Stimulated activated CD4-positive, alpha-beta T cell treated with anti-CD3 and anti-CD28 coated beads, Interleukin-4, amount 100 ng/mL, for 24 hours (primary cell): ENCODE measurements at places on chromosomes 3 and 15.

DNA sequence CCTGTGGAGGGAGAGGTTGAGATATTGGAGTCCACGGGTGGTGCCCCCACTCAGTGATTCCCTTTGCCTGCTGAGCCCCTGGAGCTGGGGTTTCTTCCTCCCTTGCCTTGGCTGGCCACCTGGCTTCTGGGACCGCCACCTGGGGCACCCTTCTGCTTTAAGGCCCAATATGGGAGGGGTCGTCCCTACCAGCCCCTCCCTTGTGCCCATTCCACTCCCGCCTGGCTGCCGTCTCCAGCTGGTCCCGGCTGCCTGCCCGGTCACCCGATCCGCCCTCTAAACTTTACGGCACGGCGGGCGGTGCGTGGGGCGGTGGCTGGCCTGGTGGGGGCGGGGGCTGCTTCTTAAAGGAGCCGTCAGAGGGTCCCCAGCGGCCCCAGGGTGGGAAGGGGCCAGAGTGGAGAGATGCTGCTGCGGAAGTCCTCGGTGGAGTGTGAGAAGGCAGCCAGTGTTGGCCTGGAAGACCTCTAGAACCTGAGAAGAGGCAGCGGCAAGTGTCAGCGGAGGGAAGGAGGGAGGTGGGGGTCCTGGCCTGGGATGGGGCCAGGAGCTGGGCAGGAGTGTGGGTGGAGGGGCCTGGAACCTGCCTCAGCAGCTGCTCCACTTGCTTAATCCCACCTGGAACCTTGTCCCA lies 1.6 kb upstream of the SEMA3B start:
- no peak for DNase-seq

GRCh38 chr15:64149424-64149823 lies 2.1 kb upstream of the SNX22 start:
- DNase-seq: no peak

DNA sequence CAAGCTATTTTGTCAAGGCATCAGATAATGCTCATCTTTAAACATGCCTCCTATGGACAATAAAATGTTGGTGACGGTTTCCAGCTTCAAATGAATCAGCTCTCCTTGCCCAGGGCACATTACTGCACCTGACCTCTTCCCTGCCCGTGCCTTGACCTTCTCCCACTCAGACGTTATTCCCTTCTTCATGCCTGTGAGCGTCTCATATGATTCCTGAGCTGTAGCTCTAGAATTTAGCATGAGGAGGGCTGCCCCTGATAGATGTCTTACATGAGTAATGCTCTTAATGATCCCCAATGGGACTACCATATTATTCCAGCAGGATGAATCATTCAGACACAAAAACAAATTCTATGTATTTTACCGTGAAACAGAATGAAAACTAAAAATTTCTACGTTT lies 762.7 kb downstream of the ROBO1 start:
- no peak for DNase-seq

DNA sequence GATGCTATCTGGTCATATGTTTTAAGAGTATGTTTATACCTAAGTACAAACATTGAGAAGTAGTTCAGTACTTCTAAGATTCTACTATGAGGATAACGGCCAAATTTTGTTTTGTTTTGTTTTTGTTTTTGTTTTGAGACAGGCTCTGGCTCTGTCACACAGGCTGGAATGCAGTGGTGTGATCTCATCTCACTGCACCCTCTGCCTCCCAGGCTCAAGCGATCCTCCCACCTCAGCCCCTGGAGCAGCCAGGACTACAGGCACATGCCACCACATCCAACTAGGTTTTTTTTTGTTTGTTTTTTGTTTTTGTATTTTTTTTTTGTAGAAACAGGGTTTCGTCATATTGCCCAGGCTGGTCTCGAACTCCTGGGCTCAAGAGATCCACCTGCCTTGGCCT lies 47.5 kb upstream of the RPS17 start:
- DNase-seq: no peak

GRCh38 chr15:80441041-80441440 lies 36.9 kb downstream of the ARNT2 start:
- DNase-seq: no peak

DNA sequence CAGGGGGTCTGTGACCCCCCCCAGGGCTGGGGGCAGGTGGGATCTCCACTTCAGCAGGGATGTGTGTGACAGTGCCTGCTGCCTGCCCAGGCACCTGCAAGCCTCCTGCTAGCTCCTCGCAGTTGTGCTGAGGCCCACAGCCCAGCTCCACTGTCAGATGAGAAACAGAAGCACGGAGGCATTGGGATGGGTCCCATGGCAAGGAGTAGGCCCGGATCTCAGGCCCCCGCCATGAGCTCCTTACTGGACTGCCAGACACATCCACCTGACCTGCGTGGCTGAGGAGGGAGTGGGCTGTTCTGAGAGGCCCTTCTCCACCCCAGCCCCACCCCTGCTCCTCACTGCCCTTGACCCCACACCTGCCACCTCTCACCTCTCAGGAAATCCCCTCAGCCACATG lies 18.2 kb upstream of the SKOR1 start:
- DNase-seq: no peak

- no peak for DNase-seq
Observed at GRCh38 chr3:183527428-183528379, 27.8 kb downstream of the KLHL6 start.

- DNase-seq: no peak
Observed at GRCh38 chr3:71548705-71549384, 34.7 kb downstream of the FOXP1 start.

DNA sequence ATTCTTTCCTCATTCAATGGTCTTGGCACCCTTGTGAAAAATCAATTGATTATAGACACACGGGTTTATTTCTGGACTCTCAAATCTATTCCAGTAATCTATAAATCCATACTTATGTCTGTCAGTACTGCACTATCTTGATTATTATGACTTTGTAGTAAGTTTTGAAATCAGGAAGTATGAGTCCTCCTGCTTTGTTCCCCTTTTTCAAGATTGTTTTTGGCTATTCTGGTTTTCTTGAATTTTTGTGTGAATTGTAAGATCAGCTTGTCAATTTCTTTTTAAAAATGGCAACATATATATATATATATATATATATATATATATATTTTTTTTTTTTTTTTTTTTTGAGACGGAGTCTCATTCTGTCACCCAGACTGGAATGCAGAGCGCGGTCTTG lies 32.3 kb upstream of the CFAP20DC start:
- no peak for DNase-seq

GRCh38 chr3:94374439-94375161 lies 311.7 kb downstream of the NSUN3 start:
- DNase-seq: no peak

DNA sequence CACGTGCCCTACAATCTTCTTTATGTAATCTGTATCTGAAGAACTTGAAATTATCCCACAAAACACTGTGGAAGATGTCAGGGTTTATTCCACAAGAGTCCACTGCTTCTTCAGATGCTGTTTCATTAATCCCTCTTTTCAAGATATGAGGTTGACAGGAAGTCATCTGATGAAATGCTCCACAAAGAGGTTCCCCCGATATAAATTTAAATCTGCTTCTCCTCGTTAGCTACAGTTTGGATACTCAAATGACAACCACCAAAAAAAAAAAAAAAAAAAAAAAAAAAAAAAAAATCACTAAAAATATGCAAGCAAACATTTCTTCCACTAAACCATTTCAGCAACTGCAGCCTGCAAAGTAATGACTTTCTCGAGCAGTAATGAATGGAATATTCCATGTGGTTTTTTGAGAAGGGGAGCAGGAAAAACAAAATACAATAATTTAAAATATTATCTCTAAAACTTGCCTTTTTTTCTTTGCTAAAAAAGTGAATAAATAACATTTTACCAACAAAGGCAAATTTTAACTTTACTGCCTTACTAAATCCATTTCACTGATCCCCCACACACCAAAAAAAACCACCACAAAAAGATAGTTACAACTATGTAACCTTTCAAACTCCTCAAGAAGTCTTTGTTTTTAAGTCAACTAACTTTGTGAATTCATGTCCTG lies 37.8 kb downstream of the DLG1 start:
- DNase-seq: no peak

DNA sequence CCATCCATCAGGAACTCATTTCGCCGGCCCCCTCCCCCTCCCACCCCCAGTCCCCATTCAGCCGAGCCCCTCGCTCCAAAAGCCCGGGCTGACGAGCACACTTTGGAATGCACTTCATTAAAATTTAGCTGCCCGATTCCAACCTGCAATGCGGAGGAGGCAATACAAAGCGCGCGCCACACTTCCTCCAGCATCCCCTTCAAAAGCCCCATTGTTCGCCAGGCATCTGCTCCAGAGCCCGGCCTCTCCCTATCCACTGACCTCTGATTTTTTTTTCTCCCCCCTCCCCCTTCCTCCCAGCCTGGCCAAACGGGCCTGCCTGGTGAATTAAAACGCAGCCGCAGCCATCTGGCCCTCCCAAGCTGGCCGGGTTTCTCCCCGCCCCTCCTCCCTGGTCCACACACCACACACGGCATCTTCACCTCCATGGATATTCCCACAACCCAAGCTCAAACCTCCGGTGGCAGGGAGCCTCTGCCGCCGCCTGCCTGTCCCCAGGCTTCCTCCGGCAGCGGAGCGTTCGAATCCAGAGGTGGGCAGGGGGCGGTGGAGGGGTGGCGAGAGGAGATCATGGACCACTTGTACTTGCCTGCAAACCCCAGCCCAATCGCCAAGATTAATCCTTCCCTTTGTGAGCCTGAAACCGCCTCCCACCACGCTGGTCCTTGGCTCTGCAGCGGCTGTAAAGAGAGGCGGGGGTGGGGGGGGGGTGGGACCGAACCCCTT lies 441.3 kb downstream of the MAGI1 start:
- DNase-seq: no peak

- DNase-seq: no peak
Observed at GRCh38 chr3:114327665-114328064, 33.8 kb downstream of the TIGIT start.

- DNase-seq: no peak
Observed at GRCh38 chr3:193805448-193805847, 212.4 kb downstream of the OPA1 start.

- DNase-seq: no peak
Observed at GRCh38 chr3:114550165-114550564, 256.3 kb downstream of the TIGIT start.

DNA sequence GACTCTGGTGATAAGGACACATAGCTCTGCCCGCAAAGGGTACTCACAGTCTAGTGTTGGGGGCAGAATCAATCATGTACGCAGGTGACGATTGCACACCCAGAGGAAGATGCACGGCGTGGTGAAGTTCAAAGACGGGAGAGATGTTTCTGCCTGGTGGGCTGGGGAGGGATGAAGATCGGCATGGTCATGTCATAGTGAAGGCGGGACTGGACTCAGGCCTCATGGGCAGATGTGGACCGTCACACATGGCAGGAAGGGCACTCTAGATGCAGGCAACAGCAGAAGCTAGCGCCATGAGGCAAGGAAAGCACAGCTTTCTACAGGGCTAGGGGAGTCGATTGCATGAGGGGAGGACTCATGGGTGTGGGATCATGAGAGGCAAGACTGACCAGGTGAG lies 240.6 kb downstream of the OPA1 start:
- DNase-seq: no peak

DNA sequence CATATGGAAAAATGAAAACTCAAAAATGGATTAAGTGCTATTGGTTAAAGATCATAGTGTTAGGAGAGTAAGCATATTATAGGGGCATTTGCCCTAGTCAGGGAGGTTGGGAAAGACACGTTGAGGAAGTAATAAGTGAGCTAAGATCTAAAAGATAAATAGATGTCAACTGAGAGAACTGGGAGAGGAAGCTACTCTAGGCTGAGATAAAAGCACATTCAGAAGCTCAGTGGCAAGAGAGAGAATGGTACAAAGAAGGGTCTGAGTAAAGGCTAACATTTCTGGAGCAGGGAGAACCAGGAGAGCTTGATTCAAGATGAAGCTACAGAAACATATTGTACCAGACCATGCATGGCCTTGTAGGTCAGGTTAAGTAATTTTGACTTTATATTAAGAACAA lies 63.9 kb downstream of the TRPC1 start:
- DNase-seq: no peak

GRCh38 chr3:184647405-184647936 lies 64.4 kb downstream of the MAGEF1 start:
- DNase-seq: no peak

- no peak for DNase-seq
Observed at GRCh38 chr3:72006631-72007556, 221.9 kb upstream of the PROK2 start.

DNA sequence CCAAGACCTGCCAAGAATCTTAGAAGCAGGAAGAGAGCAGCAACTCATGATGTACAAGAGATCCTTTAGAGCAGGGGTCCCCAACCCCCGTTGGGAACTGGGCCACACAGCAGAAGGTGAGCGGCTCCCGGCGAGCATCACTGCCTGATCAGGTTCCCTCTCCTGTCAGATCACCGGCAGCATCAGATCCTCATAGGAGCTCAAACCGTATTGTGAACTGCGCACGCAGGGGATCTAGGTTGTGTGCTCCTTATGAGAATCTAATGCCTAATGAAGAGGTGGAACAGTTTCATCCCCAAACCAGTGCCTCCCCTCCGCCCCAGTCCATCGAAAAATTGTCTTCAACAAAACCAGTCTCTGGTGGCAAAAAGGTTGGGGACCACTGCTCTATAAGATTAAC lies 13.8 kb downstream of the SLC41A3 start:
- no peak for DNase-seq

DNA sequence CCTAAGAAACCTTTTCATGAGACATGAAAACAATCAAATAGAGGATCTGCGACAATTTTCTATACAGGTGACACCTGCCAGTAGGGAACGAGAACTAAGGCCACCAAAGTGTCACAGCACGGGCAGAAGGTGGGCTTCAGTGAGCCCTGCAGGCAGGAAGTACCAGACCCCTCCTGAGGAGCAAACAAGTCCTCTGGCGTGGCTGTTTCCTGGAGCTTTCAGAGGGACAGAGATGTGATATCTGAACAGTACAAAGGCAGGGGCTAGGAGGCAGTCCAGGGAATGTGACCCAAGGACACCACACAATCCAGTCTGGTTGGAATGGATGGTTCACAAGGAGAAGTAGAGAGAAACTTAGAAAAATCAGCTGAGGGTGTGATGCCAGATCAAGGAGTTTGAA lies 16.8 kb downstream of the POMGNT2 start:
- DNase-seq: no peak

- no peak for DNase-seq
Observed at GRCh38 chr3:14256046-14256445, 77.4 kb downstream of the LSM3 start.

GRCh38 chr3:197499427-197499826 lies 56.3 kb downstream of the BDH1 start:
- no peak for DNase-seq

- DNase-seq: no peak
Observed at GRCh38 chr3:78022232-78022631, 982.3 kb downstream of the ROBO2 start.

GRCh38 chr3:180909369-180910127 lies 2.9 kb upstream of the FXR1 start:
- no peak for DNase-seq

DNA sequence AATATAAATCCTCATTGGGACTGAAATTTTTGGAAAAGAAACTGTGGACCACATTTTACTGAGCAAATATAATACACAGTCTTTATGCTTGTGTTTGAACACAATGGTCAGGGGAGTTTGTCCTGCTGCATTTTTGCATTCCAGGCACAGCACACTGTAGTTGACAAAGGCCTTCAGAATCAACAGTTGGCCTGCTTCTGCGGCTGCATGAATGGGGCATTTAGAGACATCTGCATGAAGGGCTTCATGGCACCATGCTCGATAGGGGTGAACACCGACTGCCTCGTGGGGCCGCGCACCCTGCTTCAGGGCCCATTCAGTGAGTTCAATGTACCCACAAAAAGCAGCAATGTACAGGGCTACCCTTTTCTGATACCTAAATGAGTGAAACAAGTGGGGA lies 15.4 kb upstream of the COMMD2 start:
- DNase-seq: no peak
